Stimulated activated CD4-positive, alpha-beta T cell treated with anti-CD3 and anti-CD28 coated beads, Interleukin-15, amount 100 ng/mL, for 1 hour (primary cell): ENCODE measurements at places on chromosomes 4 and X.

DNA sequence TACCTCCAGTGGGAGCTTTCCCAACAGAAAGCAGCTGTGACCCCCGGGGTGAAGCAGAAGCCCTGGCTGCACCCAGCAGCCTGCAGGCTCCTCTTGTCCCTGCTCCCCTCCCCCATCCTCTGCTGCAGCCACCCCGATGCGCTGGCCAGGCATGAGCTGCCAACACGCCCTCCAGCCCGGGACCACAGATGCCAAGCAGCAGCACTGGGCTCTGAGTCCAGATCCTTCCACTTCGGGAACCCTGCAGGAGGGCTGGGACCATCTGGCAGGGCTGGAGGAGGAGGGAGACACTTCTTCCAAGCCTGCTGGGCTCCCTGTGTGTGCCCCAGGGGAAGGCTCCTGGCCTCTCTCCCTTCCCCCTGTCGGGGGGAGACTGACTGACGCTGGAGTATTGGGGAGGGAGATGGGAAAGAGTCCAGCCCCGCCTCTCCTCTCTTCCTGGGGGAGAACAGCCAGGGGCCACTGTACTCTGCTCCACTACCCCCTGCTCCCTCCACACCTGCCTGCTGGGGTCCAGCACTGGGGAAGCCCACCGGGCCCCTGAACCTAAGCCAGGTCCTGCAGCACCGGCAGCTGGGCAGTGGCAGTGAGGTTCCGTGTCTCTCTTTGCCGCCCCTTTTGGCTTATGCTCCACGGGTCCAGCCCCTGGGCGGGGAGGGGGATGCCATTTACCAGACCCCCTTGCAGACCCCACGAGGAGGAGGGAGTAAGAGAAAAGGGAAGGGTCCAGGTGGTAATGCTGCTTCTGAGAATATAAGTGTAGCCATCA lies 55.7 kb downstream of the PPP2R2C start:
- DNase-seq: no peak

GRCh38 chrX:78754917-78755316 lies 7.4 kb downstream of the LPAR4 start:
- DNase-seq: no peak

DNA sequence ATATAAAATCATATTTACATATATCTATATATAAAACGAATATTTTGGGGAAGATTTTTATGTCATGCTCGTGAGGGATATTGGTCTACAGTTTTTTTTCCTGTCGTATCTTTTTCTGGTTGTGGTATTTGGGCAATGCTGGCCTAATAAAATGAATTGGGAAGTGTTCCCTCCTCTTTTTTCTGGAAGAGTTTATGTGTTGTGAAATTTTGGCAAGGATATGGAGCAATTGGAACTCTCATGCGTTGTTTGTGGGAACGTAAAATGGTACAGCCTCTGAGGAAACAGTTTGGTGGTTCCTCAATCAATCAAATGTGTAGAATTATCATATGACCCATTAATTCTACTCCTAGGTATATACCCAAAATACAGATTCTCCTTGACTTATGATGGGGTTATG lies 69.8 kb downstream of the ZNF182 start:
- DNase-seq: no peak

DNA sequence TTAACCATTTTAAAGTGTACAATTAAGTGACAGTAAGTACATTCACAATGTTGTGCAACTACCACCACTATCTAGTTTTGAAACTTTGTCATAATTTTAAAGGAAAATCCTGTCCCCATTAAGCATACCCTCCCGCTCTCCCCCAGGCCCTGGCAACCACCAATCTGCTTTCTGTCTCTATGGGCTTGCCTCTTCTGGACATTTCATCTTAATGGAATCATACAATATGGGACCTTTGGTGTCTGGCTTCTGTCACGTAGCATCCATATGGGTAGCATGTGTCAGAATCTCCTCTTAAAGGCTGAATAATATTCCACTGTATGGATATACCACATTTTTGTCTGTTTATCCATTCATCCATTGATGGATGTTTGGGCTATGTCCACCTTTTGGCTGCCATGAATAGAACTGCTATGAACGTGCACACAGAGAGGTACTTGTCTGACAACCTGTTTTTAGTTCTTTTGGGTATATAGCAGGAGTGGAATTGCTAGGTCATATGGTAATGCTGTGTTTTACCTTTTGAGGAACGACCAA lies 61.5 kb downstream of the ELF4 start:
- no peak for DNase-seq

- DNase-seq: no peak
These were observed 122.2 kb upstream of the ESX1 start for GRCh38 chrX:104376937-104377336.

- no peak for DNase-seq
These were observed 10.5 kb upstream of the EIF4E start for GRCh38 chr4:98939438-98939837.

- DNase-seq: no peak
These were observed 2029.9 kb upstream of the AGA start for GRCh38 chr4:179472164-179472563.

- no peak for DNase-seq
These were observed 2.7 kb upstream of the TIMP1 start for GRCh38 chrX:47579537-47579936.

DNA sequence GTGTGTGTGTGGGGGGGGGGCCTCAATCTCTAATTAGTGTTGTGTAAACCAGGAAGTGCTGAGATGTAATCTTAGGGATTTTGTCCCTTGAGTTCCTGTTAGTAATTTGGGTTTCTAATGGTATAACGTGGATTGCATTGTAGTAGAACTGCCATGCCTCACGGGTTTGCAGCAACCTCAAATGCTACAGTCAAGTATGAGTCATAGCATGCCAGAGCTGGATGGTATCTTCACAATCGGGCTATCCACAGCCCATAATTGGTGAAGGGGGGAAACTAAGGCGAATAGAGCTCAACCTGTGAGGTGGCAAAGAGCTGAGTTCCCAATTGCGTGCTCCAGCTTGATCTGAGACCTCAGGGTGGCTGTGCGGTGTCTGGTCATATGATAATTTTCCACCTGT lies 2.2 kb upstream of the FMR1NB start:
- DNase-seq: no peak

DNA sequence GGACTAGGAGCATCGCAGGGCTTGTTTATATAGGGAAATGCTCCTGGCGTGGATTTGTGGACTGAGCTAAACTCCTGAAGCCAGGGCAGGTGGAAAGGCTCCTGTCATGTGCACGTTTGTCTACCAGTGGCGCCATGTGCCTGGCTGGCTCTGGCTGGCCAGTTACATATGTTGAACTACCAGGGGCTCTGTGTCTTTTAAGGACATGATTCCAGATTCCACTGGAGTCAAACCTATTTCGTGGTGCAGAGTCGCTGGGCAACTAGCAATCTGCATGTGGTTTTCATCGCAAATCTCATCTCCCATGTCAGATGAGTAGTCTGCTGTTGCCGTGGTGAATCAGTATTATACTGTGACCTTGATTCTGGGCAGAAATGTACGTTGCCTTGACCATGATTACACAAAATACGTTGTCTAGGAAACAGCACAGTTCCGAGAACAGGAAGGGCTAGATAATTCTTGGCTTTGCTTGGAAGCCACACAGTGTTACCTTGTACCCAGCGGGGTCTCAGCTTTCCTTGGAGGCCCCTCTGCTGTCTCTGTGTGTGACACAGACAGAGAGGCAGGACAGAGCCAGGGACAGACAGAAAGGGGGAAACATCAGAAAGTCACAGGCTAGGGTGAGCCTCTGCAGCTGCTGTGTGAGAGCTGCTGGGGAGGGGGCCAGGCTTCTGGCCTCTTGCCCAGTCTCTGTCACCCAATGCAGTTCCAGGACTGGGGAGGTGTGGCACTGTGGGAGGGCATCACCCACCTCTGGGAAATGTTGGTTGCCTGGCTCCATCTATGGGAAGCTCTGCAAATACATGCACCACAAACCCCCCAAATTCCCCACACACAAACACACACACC lies 19.2 kb downstream of the PNMA6E start:
- no peak for DNase-seq

GRCh38 chrX:122087341-122087740 lies 1039.9 kb downstream of the GLUD2 start:
- no peak for DNase-seq

DNA sequence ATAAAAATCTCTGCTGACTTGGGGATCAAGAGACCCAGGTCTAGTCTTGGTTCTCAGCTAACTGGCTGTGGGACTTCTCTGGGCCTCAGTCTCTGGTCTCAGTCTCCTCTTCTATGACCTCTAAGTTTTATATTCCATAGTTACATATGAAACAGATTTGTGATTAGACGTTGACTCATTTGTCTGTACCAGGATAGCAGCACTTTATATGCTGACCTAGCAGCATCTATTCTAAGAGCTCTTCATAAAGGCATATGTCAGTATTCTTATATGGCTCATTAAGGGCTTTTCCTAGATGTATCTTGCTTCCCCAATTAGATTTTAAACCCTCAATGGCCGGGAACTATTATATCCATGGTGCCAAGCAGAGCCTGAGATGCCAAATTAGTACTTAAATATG lies 12.7 kb downstream of the GRPR start:
- DNase-seq: no peak

DNA sequence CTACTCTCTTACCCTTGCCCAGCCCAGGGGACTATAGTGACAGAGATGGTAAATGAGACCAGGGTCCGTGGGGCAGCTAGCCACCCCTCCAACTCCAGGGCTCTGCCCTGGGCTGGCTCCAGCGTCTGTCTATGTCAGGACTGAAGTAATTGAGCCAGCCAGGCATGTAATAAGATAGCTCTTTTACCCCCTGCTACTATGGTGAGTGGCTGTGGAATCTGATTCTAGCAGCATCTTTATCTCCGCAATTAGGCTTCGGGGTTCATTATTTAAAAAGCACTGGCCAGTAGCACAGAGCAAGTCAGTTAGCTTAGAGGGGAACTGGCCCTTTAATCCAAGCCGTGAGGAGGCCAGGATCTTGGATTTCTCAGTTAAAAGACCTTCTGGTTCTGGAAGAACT lies 123.3 kb upstream of the RAI2 start:
- DNase-seq: no peak

- DNase-seq: no peak
These were observed 275.2 kb upstream of the EDA2R start for GRCh38 chrX:66914080-66914479.

- no peak for DNase-seq
These were observed 72.6 kb upstream of the NKX1-1 start for GRCh38 chr4:1478766-1479355.

GRCh38 chr4:173332963-173333657 lies 1.0 kb downstream of the HMGB2 start:
- no peak for DNase-seq

- no peak for DNase-seq
These were observed 1067.7 kb upstream of the PABPC4L start for GRCh38 chr4:135269125-135269890.

DNA sequence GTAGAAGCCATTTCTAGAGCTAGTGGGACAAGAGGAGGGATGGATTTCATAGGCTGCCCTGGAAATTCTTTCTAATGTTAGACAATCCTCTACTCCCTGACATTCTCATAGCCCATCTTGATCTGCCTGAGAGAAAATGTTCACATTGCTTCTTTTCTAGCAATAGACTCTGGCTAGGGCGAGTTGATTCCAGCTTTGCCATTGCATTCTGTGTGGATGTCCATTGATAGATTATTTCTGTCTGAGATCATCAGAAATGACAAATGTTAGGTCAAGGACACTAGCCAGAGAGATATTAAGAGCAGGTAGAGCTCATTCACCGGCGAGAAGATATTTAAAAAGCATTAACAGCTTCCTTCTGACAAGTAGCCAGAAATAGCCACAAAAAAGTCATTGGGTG lies 184.7 kb downstream of the LDB2 start:
- no peak for DNase-seq

- no peak for DNase-seq
These were observed 171.1 kb downstream of the PALLD start for GRCh38 chr4:168667921-168668320.

- DNase-seq: no peak
These were observed 326.6 kb downstream of the GPAT3 start for GRCh38 chr4:83862471-83862870.

DNA sequence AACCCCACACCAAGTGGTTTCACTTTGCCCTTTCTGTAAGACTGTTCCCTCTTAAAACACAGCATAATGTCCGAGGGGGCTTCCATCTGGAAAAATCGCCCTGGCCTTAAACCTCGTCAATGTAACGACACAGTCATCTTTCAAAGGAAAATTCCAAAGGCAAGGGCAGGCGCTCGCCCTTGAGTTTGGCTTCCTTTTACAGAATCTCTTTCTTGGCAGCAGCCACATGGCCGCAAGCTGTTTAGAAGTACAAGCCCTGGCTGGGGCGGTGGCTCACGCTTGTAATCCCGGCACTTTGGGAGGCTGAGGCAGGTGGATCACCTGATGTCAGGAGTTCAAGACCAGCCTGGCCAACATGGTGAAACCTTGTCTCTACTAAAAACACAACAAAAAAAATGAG lies 27.1 kb upstream of the GRPEL1 start:
- no peak for DNase-seq

- no peak for DNase-seq
These were observed 17.5 kb downstream of the SPOCK3 start for GRCh38 chr4:167216783-167217182.

DNA sequence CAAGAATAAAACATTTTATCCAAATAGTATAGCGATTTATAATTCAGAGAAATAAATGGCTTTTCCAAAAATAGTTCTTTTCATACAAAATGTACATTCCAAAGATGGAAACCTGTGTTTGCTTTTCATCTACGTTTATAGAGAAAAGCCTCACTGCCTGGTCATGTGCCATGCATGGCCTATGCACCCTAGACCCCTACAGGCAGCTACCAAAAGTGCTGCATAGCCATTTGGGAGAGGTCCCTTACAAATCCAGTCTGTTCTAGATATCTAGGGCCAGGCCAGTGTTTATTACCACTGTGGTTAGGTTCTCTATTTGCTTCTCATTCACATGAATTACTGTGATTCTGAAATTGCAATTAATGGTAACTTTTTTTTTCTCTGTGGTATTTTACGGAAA lies 17.2 kb downstream of the HMGB2 start:
- DNase-seq: no peak

- no peak for DNase-seq
These were observed 1212.2 kb upstream of the TENM3 start for GRCh38 chr4:181030961-181031360.

GRCh38 chr4:109649872-109650271 lies 53.4 kb downstream of the CASP6 start:
- no peak for DNase-seq

GRCh38 chr4:156654410-156654809 lies 317.2 kb downstream of the PDGFC start:
- no peak for DNase-seq

DNA sequence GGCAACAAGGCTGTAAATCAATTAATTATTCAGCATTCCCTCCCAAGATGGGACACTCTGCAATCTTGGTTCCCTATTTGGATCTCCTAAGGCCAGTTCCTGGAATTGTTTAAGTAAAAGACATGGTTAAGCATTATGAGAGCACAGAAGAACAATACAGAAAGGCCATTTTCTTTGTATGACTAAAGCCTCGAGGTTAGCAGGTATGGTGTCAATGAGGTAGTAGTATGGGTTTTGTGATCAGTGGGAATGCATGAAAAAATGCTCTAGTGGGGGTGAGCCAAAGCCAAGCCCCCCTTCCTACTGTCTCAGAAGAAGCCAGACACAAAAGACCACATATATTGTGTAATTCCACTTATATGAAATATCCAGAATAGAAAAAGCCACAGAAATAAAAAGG lies 61.7 kb upstream of the S100G start:
- no peak for DNase-seq
